ENCODE measurements at places on chromosomes 2 and 18.
A peak's percentile ranks its signal among the peaks of the same experiment; 100 is the strongest.

DNA sequence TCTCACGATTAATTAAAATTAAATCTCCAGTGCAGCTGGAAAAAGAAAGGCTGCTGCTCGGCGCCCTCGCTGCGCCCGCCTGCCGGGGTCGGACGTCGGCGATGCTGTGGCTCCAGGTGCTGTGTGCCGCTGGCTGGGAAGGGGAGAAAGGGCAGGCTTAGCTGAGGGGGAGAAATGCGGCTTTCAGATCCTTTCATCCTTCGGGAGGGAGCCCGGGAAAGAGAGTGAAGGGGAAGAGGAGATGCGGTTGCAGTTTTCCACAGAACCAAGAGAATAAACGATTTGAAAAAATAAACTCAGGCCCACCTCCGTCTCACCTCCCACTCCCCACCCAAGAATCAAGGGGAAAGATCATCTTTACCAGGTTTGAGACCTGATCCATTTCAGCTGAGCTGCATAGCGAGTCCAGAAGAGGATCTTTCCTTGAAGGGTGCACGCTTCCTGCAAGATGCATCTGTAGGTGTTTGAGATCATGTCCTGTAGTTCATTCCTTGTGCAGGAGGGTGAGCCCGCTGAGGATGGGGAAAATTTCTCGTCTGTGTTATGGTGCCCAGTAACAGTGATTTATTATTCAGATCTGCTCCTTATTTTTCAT lies 495 bp downstream of the TMEM169 start:
- DNase-seq, result no peak

DNA sequence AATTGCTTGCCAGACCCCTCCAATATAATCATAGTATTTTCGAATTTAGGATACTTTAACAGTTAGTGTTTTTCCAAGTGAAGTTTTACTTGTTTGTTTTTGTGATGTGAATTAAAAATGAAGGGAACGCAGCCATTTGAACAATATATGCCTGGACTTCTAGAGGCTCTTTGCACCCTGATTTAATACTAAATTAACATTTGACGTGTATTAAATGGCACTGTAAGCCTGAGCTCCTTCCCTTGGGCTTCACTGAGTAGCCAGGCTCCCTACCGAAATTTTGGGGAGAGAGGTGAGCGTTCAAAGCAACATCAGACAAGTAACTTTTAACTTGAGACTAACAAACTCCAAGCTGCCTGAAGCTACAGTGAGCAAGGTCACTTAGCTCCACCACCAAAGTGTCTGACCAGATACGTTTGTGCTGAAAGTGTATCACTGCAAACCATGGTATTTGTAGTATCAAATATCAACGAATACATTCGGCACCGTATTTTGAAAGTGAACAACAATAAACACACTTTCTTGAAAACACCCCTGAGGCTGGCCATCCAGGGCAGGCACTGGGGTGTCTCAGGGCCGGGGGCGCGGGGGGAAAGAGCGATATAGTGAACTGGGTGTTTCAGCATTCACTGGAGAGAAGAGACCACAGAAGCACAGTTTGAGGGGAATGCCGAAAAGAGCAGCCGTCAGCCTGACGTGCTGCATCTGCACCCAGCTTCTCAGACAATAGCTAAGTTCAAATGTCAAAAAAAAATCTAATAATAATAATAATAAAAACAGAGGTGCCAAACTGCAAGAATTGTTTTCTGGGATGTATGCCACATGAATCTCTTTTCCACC lies 7.7 kb upstream of the POU3F3 start:
- DNase-seq, result no peak

GRCh38 chr2:227464851-227465250 lies 7.1 kb upstream of the AGFG1 start:
- no peak for DNase-seq

DNA sequence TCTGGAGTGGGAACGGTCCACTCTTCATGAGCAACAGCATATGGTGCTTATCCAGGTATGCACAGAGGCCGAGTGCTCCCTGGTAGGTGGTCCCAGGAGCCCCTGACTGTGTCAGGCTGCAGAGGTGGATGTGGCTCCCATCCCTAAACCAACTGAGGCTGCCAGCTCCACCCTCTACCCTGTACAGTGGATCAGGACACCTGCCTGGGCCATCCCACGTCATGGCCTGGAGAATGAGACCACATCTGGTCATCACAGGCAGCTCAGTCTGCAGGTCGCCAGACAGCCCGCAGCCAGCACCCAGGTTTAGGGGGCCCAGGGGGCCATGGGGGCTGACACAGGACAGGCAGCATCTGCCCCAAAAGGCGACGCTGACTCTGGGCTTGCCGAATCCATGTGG lies 100.3 kb upstream of the TMEM18 start:
- DNase-seq, result no peak

- no peak for DNase-seq
These were observed 36.2 kb downstream of the DIPK1C start for GRCh38 chr18:74420926-74421325.

DNA sequence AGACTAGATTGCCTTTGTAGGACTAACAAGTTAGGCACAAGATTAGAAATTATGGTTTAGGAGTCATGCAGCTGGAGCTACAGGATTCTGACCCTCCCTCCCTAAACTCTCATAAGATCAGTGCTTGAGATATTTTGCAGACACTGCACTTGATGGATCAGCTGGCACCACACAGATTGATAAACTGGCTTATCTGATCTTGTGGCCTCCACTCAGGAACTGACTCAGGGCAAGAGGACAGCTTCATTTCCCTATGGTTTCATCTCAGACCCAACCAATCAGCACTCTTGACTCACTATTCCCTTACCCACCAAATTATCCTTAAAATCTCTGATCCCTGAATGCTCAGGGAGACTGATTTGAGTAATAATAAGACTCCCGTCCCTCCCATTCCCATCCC lies 152.3 kb downstream of the DIS3L2 start:
- no peak for DNase-seq

GRCh38 chr2:460861-461260 lies 173.0 kb upstream of the ALKAL2 start:
- DNase-seq, result no peak

DNA sequence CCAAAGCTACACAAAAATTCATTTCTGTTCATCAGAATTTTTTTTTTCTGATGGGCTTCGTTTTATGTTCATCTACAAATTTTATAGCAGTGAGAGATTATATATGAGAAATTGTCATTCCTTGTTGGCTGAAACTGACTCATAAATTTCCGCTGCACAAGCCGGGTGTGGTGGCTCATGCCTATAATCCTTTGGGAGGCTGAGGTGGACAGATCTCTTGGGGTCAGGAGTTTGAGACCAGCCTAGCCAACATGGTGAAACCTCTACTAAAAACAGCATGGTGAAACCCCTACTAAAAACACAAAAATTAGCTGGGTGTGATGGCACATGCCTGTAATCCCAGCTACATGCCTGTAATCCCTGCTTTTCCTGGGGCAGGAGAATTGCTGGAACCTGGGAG lies 72.0 kb downstream of the PLEKHM3 start:
- no peak for DNase-seq

- DNase-seq, result peak; percentile 90
These were observed 1.2 kb downstream of the YPEL5 start for GRCh38 chr2:30147715-30148610.

GRCh38 chr2:237227592-237228280 lies 142.0 kb downstream of the COPS8 start:
- DNase-seq, result no peak

DNA sequence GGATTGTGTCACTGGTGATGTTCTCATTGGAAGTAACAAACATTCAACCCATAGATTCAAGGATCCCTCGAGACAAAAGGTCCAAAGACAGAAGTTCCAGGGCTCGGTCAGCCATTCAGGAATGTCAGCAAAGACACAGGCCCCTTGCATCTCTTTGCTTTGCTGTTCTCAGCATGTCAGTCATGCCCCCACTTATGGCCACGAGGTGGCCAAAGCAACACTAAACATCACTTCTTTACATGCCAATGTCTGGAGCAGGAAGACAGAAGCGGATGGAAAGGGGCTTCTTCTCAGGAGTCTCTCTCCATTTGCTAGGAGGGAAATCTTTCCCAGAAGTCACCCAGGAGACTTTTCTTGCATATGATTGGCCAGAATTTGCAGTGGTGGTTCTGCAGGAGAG lies 191.6 kb upstream of the SP5 start:
- DNase-seq, result no peak

DNA sequence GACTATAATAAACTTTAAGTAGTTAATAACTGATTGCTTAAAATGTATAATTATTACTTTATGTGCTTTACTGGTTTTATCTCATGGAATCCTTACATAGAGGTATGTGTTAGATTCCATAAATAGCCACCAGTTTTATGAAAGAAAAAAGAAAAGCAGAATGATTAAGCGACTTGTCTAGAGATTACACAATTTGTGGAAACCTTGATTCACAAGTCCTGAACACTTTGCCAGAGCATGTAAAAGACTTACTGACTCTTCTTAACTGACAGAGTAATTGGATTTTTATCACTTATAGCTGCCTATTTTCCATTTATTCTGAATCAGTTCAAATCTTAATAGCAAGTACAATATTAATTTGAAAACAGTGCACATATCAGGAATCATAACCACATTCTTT lies 448.7 kb upstream of the NETO1 start:
- no peak for DNase-seq

GRCh38 chr2:42503291-42503690 lies 9.5 kb upstream of the KCNG3 start:
- DNase-seq, result no peak

DNA sequence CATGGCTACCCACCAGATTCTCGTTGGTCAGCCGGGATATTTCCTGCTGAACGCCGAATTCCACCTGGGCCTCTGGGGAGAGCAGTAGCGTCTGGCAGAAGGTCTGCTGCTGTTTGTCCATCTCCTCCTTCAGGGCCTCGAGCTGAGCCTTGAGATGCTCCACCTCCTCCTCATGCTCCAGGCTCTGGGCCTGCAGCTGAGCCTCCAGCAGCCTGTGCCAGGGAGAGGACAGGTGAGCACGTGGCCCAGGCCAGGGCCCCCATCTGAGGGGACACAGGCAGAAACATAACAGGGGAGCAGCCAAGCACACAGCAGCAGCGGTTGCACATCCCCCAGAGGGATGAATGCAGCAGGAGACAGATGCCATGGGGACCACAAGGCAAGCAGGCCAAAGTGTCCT lies 40.1 kb upstream of the ACAA2 start:
- no peak for DNase-seq

GRCh38 chr2:109297566-109298490 lies 168.8 kb downstream of the SH3RF3 start:
- no peak for DNase-seq

GRCh38 chr18:79571211-79572092 lies 108.2 kb upstream of the CTDP1 start:
- peak; percentile 18 for DNase-seq

DNA sequence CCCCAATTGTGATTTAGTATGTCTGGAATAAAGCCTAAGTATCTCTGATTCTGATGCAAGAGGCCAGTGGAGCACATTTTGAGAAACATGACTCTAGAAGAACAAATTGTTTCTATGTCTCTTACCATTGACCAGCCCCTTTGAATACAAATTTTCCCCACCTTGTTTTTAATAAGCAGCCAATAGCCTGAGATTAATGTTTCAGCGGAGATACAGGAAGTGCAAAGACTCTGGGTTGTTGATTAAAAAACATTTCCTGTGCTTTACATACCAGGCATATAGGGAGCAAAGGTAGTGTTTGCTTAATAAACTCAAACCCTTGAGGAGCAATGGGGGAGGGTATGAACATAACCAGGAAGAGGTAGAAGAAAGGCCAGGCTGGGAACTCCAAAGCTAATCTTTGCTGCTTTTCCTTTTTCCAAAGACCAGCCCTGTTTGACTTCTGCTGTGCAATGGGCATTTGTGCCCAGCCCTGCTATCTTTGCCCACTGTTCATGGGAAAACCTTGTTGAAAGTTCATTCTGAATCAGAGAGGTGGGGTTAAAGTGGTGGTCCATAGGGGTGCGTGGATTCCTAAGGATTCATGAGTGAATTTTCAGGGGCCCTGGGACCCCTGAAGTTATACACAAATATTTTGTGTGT lies 29.3 kb downstream of the UPP2 start:
- no peak for DNase-seq

DNA sequence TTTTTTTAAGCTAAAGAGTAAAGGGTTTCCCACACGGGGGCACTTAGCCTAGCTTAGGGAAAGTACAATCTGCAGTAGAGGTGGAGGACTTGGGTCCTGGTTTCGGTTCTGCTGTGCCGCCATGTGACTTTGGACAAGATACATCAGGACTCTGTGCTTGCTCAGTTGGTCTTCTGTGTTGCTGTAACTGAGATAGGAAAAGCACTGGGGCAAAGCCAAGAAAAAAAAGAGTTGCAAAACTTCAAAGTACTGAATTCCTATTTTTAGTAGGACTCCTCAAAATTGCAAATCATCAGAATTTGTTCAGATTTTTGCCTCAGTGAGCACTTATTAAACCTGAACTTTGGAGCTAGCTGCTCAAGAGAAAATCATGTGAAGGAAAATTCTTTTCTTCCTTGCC lies 96.3 kb upstream of the STON1 start:
- peak; percentile 23 for DNase-seq

DNA sequence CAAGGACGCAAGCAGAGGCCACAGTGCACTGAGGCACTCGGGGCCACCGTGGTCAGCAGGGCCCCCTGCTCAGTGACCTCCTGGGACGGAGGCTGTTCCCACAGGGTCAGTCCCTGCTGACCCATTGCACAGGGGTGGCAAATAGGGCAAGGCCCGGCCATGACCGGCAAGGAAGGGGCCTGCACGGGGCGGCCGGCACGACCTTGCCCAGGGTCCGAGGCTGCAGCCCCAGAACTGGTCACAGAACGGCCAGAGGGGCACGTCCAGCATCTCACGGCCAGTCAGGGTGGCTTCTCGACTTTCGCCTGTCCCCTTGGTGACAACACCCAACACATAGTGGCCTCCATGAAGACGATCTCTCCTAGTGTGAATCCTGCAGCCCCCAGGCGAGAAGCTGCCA lies 27.6 kb upstream of the OTOS start:
- no peak for DNase-seq

GRCh38 chr2:177578454-177578853 lies 185.9 kb downstream of the AGPS start:
- DNase-seq, result no peak

DNA sequence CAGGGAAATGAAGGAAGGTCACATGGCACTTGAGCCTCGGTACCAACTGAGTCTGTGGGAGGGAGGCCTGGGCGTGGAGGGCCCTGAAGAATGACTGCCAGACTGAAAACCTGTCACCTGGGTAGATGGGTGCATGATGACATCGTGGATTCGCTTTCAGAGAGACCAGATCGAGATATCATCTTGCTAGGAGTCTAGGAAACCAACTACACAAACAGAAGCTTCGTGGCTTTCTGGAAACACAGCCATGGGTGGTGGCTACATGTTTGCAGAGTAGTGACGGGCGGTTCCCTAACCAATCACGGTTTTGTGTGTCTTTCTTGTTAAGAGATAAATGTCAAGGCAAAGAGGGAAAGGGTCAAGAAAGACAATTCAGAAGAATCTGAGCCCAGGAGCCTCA lies 155.0 kb downstream of the EIPR1 start:
- DNase-seq, result no peak
